ENCODE measurements at places on chromosomes 7 and 10.

DNA sequence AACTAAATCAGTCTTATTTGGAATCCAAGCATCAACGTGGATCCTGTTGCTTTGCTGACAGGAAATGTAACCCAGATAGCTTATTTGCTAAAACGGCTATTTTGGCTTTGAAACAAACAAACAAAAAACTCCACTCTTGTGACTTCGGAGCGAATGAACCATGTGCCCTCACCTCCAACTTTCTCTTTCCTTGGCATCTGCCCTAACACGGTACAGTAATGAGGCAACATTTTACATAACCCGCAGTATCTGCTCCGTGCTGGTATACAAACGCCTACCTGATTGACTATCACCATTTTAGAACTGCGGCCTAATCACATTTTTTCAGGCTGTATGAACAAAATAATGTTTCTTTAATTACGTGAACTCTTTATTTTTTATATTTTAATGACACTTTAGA, 37.5 kb upstream of the ARID5B start:
- no peak for DNase-seq

DNA sequence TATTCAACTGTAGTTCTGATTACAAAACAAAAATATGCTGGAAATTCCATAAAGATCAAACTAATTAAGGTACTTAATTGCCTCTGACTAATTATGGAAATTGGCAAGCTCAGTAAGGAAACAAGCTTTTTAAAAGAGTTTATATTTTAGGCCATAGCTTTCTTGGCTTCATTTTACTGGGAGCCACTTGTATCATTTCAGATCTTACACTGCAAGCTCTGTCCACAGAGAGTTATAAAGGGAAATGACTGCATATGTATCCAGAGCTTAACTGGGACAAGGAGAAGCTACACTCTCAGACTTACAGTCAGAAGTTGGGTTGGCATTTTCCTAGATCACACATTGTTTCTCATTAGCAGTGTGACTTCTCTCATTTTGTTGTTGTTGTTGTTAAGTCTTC, 92.4 kb downstream of the LRRN3 start:
- DNase-seq: no peak

GRCh38 chr10:130497056-130498010, 361.1 kb downstream of the GLRX3 start:
- no peak for DNase-seq

DNA sequence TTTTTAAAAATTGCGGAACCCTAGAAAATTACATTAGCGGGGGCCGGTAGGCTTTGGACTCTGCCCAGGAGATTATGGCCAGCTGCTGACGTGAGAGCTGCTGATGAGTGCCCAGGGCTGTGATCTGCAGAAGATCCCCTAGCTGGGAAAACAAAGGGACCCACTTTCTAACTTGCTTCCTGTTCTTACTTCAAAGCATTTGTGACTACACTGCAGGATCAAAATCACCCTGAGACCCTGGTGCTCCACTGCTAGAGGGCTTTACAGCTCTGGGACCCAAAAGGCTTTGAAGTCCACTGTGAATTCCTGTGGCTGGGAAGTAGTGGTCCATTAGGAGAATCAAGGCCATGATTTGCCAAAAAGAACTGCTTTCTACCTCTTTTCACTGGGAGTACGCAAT, 499.4 kb upstream of the AKR1E2 start:
- DNase-seq: no peak

DNA sequence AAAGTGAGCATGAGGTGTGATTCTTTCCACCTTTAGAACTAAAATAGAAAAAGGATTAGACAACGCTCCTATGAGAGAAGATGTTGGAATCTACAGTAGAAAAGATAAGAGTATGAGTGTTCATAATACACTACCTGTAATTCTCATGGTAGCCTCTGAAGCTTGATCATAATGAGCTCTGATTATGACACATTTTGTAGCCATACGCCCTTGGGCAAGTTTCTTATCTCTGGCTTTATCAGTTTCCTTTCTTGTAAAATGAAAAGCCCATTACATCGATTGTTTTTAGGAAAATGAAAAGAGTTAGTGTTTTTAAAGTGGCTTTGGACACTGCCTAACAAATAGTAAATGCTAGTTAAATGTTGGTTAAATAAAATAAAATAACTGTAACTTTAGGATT, 22.4 kb upstream of the PRSS58 start:
- no peak for DNase-seq

DNA sequence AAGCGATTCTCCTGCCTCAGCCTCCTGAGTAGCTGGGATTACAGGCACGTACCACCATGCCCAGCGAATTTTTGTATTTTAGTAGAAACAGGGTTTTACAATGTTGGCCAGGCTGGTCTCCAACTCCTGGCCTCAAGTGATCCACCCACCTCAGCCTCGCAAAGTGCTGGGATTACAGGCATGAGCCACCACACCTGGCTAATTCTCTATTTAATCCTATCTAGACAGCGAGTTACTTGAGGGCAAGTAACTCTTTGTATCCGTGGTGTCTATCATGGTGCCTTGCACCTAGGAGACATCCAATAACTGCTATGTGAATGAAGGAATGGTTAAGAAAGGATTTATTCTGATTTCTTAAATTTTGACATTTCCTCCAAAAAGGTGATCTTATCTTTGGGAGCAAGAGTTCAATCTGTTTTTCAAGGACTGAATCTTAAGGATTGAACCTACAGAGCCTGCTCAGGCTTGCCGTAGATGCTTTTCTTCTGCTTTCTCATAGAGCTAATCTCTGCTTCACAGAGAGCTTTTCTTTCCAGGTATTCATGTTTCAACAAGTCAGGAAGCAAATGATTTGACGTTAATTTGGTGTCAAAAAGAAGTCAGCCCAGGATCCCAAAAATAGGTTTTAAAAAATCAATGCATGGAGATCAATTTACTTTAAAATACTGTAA, 101.6 kb downstream of the CUL2 start:
- no peak for DNase-seq

DNA sequence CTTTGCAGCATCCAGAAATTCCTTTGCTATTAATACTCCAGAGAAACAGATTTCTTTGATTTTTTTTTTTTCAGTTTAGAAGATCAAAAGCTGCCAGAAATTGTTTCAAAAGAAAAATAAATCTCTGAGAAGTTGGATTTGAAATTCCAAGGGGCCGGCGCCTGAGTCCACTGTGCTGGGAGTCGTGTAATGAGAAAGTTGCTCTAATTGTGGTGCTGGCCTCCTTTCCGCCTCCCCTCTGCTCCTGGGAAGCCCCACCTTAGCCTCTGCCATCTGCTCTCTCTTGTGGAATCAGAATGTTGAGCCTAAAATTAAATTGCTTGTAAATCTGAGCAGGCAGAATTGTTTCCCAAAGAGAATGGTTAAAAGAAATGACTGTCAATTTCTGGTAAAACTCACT, 93.3 kb downstream of the EMX2 start:
- no peak for DNase-seq

Data from activated CD4-positive, alpha-beta T cell treated with anti-CD3 and anti-CD28 coated beads, Interleukin-2, amount 50 U/mL, for 1 hour (primary cell).